Left lung (tissue), 14 donors: ENCODE measurements at places on chromosomes 3 and 15.
A peak's percentile ranks its signal among the peaks of the same experiment; 100 is the strongest.

DNA sequence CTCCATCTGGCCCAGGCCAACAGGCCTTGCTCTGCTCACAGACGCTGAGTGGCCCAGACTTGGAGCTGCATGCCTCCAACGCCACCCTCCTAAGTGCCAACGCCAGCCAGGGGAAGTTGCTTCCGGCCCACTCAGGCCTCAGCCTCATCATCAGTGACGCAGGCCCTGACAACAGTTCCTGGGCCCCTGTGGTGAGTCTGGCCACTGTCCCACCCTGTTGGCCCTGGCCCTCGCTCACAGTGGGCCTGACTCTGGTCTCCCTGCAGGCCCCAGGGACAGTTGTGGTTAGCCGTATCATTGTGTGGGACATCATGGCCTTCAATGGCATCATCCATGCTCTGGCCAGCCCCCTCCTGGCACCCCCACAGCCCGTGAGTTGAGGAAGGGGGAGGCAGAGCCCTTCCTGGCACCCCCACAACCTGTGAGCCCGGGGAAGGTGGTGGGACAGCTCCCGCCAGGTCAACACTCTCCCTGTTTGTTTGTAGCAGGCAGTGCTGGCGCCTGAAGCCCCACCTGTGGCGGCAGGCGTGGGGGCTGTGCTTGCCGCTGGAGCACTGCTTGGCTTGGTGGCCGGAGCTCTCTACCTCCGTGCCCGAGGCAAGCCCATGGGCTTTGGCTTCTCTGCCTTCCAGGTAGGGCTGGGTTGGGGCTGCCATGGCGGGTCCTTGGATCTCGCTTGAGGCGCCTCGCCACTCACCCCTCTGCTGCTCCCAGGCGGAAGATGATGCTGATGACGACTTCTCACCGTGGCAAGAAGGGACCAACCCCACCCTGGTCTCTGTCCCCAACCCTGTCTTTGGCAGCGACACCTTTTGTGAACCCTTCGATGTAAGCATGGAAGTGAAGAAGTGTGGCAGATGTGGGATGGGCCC is 10.0 kb downstream of the NT5DC2 start:
- peaks cover 87% of the 10 kb centered on the region for H3K36me3 ChIP-seq
- H3K4me1 ChIP-seq: peaks cover 32% of the 10 kb centered on the region
- H3K27ac ChIP-seq: peak overlapping the region; percentile 54
- H3K4me3 ChIP-seq: no peak overlapping the region
- DNase-seq: peak; percentile 30

DNA sequence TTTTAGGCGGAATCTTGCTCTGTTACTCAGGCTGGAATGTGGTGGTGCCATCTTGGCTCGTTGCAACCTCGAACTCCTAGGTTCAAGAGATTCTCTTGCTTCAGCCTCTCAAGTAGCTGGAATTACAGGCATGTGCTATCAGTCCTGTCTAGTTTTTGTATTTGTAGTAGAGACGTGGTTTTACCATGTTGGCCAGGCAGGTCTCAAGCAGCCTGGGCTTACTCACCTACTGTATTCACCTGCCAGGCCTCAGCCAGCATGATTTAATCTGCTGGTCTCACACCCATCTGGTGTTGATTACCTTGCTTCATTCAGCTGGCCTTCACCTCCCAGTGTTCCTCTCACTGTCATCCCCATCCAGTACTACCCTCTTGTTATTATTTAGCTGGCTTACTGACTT is 102.0 kb downstream of the IL12A start:
- DNase-seq: no peak
- H3K4me3 ChIP-seq: no peak overlapping the region
- no peak overlapping the region for H3K27ac ChIP-seq

- H3K27me3 ChIP-seq: no peaks in the 10 kb centered on the region
- peak overlapping the region; percentile 97 for H3K27ac ChIP-seq
- no peak for DNase-seq
Observed at GRCh38 chr3:169965562-169966427, 812 bp upstream of the SEC62 start.

DNA sequence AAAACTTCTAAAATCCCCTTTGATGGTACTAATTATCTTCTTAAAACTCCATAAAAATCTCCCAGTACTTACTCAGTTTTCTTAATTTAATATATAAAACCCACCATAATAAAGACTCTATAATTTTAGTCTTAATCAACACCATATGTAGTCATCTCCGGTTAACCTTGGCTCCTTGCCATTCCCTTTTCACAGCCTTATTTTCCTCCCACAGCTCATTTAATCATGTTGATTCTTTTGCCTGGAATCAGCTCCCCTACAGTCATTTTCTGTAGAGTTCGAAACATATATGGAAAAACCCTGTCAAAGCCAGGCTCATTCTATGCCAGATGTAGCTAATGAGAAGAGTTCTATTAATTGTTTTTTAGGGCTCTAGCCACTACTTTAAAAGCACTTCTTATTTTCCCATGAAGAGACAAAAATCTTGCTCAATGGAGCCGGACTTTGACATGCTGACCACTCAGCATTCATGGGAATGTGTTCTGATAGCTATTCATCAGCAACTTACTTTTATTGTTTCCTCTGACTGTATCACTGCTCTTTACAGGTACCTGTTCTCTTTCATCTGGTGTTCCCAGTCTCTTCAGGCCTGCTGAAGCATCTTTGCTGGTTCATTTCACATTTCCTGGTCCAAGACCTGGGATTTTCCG is 573.4 kb downstream of the NAALADL2 start:
- H3K27ac ChIP-seq: no peak overlapping the region
- no peak overlapping the region for H3K4me3 ChIP-seq
- no peaks in the 10 kb centered on the region for H3K27me3 ChIP-seq
- H3K36me3 ChIP-seq: no peaks in the 10 kb centered on the region
- no peak for DNase-seq

DNA sequence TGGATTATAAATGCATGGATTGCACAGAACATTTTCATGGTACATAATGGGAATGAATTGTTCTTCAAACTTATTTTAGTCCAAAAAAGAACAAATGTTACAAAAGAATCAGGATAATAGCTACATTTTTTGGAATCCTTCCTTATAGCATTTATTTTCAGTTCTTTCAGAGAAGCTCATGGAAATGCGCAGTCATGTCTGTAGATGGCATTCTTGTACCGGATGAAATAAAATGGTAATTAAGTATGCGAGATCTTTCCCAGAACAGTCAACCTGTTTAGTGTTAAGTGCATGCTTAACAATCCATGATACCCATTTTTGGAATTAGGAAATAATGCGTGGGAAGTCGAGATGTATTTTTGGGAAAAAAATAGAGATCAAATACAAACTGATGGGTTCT is 38.2 kb upstream of the GOLGA8B start:
- H3K27me3 ChIP-seq: no peaks in the 10 kb centered on the region
- no peak overlapping the region for H3K4me3 ChIP-seq
- H3K27ac ChIP-seq: no peak overlapping the region

GRCh38 chr15:27241943-27242342 is 271.0 kb downstream of the GABRG3 start:
- no peak for DNase-seq
- H3K27me3 ChIP-seq: no peaks in the 10 kb centered on the region
- no peak overlapping the region for H3K4me3 ChIP-seq

- H3K27ac ChIP-seq: no peak overlapping the region
- peaks cover 100% of the 10 kb centered on the region for H3K36me3 ChIP-seq
- no peaks in the 10 kb centered on the region for H3K4me1 ChIP-seq
- no peaks in the 10 kb centered on the region for H3K27me3 ChIP-seq
- H3K4me3 ChIP-seq: no peak overlapping the region
Observed at GRCh38 chr15:78469031-78469430, 31.0 kb downstream of the IREB2 start.

DNA sequence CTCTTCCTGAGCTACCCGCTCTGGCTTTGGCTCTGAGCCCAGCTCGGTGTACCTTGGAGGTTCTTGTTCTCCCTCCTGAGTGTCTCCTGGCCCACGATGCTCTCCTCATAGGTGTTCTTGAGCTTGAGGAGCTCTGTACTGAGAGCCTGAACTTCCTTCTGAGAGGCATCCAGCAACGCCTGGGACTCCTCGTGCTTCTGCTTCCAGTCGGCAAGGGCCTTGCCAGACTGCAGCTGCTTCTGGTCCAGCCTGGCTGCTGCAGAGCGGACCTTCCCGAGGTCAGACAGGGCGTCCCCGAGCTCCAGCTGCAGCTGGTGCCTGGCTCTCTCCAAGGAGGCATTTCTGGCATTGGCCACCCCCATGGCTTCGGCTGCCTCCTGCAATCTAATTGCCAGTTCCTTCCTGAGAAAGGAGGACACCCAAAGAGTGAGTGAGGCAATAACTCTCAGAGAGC is 99.8 kb downstream of the MYH15 start:
- H3K27ac ChIP-seq: no peak overlapping the region
- DNase-seq: no peak
- peaks cover 12% of the 10 kb centered on the region for H3K4me1 ChIP-seq
- no peaks in the 10 kb centered on the region for H3K27me3 ChIP-seq

DNA sequence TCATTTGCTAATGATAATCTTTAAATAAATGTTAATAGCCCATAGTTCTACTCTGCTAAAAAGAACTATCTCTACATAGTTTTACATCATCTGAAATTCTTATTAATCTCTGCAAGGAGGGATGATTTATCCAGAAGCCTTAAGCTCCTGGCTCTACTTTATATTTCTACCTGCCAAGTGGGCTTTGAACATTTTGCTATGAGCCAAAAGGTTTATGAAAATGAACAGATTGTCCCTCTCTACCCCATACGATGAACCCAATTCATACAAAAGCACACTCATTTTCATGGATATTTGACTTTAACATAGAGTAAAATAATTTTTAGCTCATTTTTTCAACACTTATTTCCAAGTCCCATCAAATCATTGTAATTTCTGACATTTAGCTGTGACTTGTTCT is 611.0 kb downstream of the NSUN3 start:
- H3K4me3 ChIP-seq: no peak overlapping the region
- H3K4me1 ChIP-seq: no peaks in the 10 kb centered on the region
- no peaks in the 10 kb centered on the region for H3K27me3 ChIP-seq
- no peak for DNase-seq
- H3K27ac ChIP-seq: no peak overlapping the region

GRCh38 chr3:27544372-27544865 is 60.2 kb upstream of the SLC4A7 start:
- H3K27ac ChIP-seq: peak overlapping the region; percentile 30
- no peaks in the 10 kb centered on the region for H3K36me3 ChIP-seq
- H3K27me3 ChIP-seq: no peaks in the 10 kb centered on the region
- H3K4me1 ChIP-seq: no peaks in the 10 kb centered on the region
- no peak overlapping the region for H3K4me3 ChIP-seq

DNA sequence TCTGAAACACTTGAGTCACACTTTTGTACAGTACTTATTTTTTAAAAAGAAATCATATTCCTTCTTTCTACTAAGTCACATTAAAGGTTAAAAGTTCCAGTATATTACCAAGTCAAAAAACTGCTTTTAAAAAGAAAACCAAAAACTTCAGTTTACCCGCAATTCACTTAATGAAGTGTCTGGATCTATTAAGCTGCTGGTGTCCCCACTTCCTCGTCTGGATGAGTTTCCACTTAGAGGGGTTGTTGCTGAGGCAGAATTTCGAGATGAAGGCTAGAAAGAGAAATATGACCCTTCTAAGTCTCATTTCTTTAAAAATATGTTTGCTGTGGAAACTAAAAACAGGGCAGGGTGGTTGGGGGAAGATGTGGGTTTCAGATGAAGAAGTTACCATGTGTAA is 79.7 kb downstream of the LRRFIP2 start:
- peaks cover 36% of the 10 kb centered on the region for H3K36me3 ChIP-seq
- peak; percentile 82 for DNase-seq
- H3K4me1 ChIP-seq: peaks cover 13% of the 10 kb centered on the region
- no peak overlapping the region for H3K4me3 ChIP-seq
- peak overlapping the region; percentile 29 for H3K27ac ChIP-seq
- H3K27me3 ChIP-seq: no peaks in the 10 kb centered on the region

DNA sequence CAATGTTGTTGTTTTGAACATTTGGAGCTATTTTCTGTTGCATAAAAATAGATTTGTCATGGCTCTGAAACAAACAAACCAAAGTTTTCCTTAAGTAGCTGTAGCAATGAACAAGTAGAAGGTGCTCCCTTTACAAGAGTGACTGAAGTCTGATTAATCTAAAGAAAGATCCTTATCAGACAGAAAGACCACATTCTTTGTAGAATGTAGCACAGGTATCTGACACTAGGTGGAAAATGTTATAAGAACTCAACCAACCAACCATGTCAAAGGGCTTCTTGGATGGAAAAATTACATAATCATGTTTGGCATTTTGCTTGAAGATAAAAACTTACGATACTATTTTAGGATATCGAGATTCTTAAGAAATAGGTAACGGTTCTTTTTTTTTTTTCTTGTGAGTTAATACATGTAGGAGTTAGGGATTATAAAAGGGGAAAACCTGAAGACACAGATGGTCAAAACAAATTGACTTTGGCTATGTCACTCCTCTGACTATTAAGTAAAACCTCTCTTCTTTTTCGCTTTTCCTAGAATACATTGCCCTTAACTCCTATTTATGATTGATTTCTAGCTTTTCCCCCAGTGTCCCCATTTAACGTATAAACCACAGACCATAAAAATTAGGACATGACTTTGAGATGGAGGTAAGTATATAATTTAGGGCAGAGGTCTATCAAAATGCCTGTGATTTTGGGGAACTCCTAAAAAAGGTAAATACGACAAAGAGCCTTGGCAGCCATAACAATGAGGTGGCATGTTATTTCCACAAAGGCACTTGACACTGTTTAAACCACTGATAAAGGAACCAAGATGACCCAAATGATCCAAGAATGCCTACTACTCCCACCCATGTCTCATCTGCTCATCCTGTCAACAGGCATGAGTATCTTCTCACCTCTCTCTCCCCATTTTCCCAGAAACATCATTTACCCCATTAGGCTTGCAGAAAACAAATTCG is 72.0 kb downstream of the CCR4 start:
- no peak for DNase-seq
- no peak overlapping the region for H3K27ac ChIP-seq
- H3K36me3 ChIP-seq: peaks cover 89% of the 10 kb centered on the region
- H3K4me3 ChIP-seq: no peak overlapping the region
- H3K27me3 ChIP-seq: no peaks in the 10 kb centered on the region

GRCh38 chr3:89113893-89114840 is 6.7 kb downstream of the EPHA3 start:
- no peaks in the 10 kb centered on the region for H3K36me3 ChIP-seq
- peak; percentile 83 for DNase-seq
- peak overlapping the region; percentile 27 for H3K4me3 ChIP-seq
- no peaks in the 10 kb centered on the region for H3K4me1 ChIP-seq
- peaks cover 51% of the 10 kb centered on the region for H3K27me3 ChIP-seq

GRCh38 chr3:58530354-58530865 is 6.6 kb downstream of the ACOX2 start:
- H3K27ac ChIP-seq: no peak overlapping the region
- no peak for DNase-seq
- no peaks in the 10 kb centered on the region for H3K27me3 ChIP-seq
- H3K4me1 ChIP-seq: peaks cover 24% of the 10 kb centered on the region

- H3K36me3 ChIP-seq: no peaks in the 10 kb centered on the region
- no peaks in the 10 kb centered on the region for H3K4me1 ChIP-seq
- H3K27me3 ChIP-seq: no peaks in the 10 kb centered on the region
- H3K4me3 ChIP-seq: no peak overlapping the region
- DNase-seq: peak; percentile 79
Observed at GRCh38 chr15:83592370-83593040, 61.4 kb upstream of the ADAMTSL3 start.
